ENCODE measurements at places on chromosomes 6 and 20.

DNA sequence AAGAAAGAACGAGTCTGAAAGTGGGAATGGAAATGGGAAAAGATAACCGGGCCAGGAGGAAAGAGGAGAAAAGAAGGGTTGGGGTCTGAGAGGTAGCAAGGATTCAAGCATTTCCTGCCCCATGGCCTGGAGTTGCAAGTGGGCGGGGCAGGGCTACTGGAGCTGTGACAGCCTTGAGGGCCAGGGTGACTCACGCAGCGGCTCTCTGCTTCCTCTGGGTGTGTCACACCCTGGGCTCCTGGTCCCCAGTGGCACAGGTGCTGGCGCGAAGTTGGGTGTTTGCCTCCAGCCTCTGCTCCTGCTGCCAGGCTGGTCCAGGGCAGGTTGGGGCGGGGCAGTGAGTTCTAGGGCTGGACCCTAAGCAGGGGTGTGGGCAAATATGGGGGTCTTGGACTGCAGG lies 3.3 kb upstream of the ULBP3 start:
- DNase-seq, result no peak

GRCh38 chr6:137901454-137901853 lies 34.4 kb downstream of the TNFAIP3 start:
- no peak for DNase-seq

- no peak for DNase-seq
Observed at GRCh38 chr20:52103335-52103912, 88.2 kb downstream of the ZFP64 start.

GRCh38 chr20:17971300-17972013 lies 2.6 kb downstream of the MGME1 start:
- DNase-seq, result no peak

GRCh38 chr20:24441661-24442060 lies 27.8 kb upstream of the SYNDIG1 start:
- no peak for DNase-seq

- DNase-seq, result no peak
Observed at GRCh38 chr6:168106633-168107005, 27.6 kb upstream of the FRMD1 start.
